ENCODE measurements at places on chromosomes 5 and 9. TPM values are rescaled to one million over a fixed set of nuclear protein-coding genes. Genes with fewer than 3 reads are reported as not detected.

DNA sequence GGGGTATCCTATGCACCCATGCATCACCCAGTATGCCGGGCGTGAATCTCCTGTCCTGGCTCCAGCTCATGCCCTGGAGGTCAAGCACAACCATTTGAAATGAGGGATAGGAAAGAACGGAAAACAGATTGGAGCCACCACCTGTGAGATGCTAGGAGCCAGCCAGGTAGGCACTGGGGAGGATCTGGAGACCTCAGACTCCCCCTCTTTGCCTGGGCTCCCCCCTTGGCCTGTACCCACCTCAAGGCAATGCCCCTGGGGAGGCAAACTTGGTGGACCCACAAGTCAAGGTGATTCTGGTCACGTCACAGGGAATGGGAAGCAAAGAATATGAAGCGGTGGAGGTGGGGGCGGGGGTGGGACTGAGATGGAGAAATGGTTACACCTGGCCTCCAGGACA lies 92.6 kb downstream of the PAX5 start:
- H3K4me1 ChIP-seq, result no peaks in the 10 kb centered on the region
- no peak overlapping the region for H3K27ac ChIP-seq
- H3K36me3 ChIP-seq, result no peaks in the 10 kb centered on the region
- no peaks in the 10 kb centered on the region for H3K27me3 ChIP-seq
- no peak for DNase-seq

GRCh38 chr9:137534256-137535119 lies 15.7 kb downstream of the PNPLA7 start:
- H3K4me3 ChIP-seq, result no peak overlapping the region
- H3K27ac ChIP-seq, result no peak overlapping the region
- no peaks in the 10 kb centered on the region for H3K27me3 ChIP-seq
- no peaks in the 10 kb centered on the region for H3K36me3 ChIP-seq
- no peak for DNase-seq
- peaks cover 25% of the 10 kb centered on the region for H3K4me1 ChIP-seq

- H3K36me3 ChIP-seq, result no peaks in the 10 kb centered on the region
- no peaks in the 10 kb centered on the region for H3K4me1 ChIP-seq
- H3K27me3 ChIP-seq, result peaks cover 11% of the 10 kb centered on the region
Measured at GRCh38 chr9:98502976-98503325, 205.8 kb downstream of the GABBR2 start.

GRCh38 chr5:149273950-149274349 lies 2.3 kb downstream of the AFAP1L1 start:
- peaks cover 12% of the 10 kb centered on the region for H3K4me1 ChIP-seq
- no peaks in the 10 kb centered on the region for H3K36me3 ChIP-seq
- H3K4me3 ChIP-seq, result no peak overlapping the region
- H3K27me3 ChIP-seq, result peaks cover 34% of the 10 kb centered on the region

DNA sequence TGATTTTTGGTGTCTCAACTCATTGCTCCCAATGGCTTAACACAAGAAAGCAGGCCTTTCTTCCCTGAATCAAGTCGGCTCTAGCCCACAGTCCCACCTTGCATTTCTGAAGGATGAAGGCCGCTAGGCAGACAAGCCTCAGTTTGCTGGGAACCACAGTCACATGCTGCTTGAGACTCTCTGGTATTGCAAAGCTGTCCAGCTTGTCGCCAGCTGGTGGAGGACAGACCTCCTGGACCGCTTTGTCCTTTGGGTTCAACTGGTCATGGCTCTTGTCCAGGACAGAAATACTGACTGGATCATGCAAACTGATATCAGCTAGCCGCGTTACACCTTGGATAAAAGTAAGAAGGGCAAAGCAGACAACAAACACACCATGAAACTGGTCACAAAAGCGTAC lies 23.1 kb downstream of the DDX31 start:
- H3K27ac ChIP-seq, result no peak overlapping the region
- peaks cover 84% of the 10 kb centered on the region for H3K36me3 ChIP-seq
- DNase-seq, result no peak
- H3K4me3 ChIP-seq, result no peak overlapping the region

DNA sequence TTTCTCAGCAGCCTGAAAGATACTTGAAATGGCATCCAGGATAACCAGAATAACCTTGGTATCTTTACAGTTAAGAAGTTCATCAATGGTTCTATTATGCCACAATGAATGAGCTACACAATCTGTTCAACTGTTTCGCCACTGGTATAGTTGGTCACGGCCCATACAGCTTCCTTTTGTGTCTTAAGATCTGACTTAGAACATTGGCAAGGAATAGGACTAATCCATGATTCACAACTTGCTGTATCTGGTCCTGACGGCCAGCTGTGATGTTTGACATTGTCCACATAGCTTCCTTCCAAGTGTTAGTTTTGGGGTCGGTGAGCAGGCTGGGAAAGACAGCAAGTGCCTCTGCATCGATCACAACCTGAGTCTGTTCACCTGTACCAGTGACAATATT lies 113.3 kb upstream of the RAD23B start:
- H3K27me3 ChIP-seq, result no peaks in the 10 kb centered on the region
- no peaks in the 10 kb centered on the region for H3K36me3 ChIP-seq
- H3K4me3 ChIP-seq, result no peak overlapping the region
- no peaks in the 10 kb centered on the region for H3K4me1 ChIP-seq
- DNase-seq, result no peak

GRCh38 chr5:159049844-159050315 lies 49.8 kb downstream of the EBF1 start:
- no peak for DNase-seq
- no peak overlapping the region for H3K4me3 ChIP-seq
- peaks cover 4% of the 10 kb centered on the region for H3K4me1 ChIP-seq

- H3K4me3 ChIP-seq, result no peak overlapping the region
- no peaks in the 10 kb centered on the region for H3K36me3 ChIP-seq
- no peak for DNase-seq
- no peak overlapping the region for H3K27ac ChIP-seq
- H3K27me3 ChIP-seq, result no peaks in the 10 kb centered on the region
Measured at GRCh38 chr5:160280384-160281095, 31.8 kb downstream of the CCNJL start.

DNA sequence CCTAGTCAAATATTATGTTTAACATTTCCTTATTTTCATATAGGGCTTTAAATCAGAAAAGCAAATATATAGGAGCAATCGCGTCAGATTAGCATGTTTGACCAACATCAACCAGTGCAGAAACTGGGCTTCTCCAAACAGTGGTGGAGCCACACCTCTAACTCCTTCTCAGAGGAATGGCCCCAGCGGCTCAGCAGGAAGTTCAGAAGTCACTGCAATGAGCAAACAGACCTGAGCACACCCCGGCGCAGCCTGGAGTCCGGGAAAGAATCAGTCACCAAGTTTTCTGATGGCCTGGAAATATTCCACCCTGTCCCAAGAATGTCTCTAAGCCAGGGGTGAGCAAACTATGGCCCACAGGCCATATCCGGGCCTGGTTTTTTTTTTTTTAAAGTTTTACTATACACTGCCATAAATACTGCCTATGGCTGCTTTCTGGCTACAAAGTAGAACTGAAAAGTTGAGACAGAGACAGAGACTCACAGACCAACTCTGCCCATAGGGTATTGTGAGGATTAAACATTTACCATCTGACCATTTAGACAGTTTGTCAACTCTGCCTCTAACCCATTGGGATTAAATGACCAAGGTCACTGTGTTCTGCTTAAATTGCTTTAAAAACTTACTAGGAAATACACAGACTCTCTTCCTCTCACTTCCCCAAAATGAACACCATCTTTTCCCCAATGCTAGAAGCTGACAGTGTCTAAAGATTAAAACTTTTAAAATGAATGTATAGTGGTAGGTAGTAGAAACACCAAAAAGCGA lies 5.4 kb downstream of the GOLM1 start:
- H3K4me3 ChIP-seq, result no peak overlapping the region
- DNase-seq, result no peak
- no peak overlapping the region for H3K27ac ChIP-seq
- H3K27me3 ChIP-seq, result peaks cover 13% of the 10 kb centered on the region
- H3K36me3 ChIP-seq, result no peaks in the 10 kb centered on the region
- H3K4me1 ChIP-seq, result no peaks in the 10 kb centered on the region

- no peak overlapping the region for H3K27ac ChIP-seq
- no peaks in the 10 kb centered on the region for H3K4me1 ChIP-seq
- no peak overlapping the region for H3K4me3 ChIP-seq
Measured at GRCh38 chr9:2677915-2678889, 39.1 kb upstream of the KCNV2 start.

DNA sequence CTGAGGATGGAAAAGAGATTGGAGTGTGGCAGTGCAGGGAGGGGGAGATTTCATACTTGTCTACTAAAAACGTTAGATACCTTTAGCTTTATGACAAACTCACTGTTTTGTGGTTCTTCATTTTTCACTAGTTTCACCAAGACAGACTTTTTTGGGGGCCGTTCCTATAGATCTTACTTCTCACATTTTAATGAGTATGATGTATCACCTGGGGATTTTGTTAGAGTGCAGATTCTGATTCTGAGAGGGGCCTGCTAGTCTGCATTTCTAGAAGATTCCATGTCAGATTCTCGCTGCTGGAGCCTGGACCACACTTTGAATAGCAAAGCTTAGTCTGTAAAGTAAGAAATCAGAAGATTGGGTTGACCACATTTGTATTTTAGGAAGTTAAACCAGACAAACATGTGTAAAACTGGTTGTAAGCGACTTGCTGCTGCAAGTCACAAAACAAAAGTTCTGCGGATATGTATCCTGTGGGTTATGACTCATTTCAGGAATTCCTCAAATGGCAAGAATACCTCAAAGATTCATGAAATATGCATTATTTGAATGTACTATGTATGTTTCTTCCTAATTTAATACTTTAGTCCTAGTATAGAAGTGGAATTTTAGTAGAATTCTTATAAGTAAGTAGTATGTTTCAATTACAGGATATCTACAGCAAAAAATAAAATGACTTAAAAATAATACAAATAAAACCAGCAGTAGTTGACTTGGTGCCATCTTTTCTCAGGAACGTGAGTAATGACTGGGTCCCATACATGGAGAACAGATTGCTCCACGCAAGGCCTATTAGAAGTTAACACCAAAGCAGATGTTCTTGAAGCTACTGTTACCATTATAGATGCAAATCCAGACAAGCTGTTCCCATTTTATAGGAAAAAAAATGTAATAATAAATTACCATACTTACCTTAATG lies 27.8 kb downstream of the NFIL3 start:
- H3K4me3 ChIP-seq, result no peak overlapping the region
- no peak for DNase-seq
- H3K27ac ChIP-seq, result no peak overlapping the region
- peaks cover 3% of the 10 kb centered on the region for H3K4me1 ChIP-seq

GRCh38 chr5:6404129-6404528 lies 25.8 kb upstream of the MED10 start:
- H3K27me3 ChIP-seq, result peaks cover 9% of the 10 kb centered on the region
- H3K36me3 ChIP-seq, result no peaks in the 10 kb centered on the region
- no peak overlapping the region for H3K27ac ChIP-seq
- DNase-seq, result no peak

DNA sequence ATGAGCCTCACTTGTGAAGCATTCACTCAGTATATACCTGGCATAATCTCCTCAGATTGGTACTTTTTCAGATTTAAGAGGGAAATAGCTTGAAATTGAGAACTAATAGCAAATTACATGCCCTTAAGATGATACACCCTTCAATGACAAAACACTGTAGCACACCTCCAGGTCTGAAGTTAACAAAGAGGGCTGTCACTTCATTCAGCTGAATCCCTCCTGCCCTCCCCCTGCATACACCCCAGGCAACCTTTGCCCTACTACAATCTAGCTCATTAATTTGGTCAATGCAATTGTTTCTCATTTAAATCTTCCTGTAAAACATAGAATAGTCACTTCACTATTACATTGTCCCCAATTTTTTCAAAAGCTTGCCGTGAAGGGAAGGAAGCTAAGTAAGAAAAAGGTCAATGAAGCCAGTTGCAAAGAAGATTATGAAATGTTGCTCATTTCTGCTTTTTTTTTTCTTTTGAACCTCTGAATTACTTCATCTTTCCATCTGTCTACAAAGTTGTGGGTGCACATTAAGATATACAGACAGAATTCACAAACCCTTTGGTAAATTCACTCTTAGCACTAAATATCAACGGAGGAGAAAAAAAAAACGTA lies 294.8 kb upstream of the PTGER4 start:
- peaks cover 32% of the 10 kb centered on the region for H3K4me1 ChIP-seq
- H3K27me3 ChIP-seq, result no peaks in the 10 kb centered on the region
- DNase-seq, result no peak
- H3K27ac ChIP-seq, result no peak overlapping the region
- H3K36me3 ChIP-seq, result no peaks in the 10 kb centered on the region

- H3K36me3 ChIP-seq, result no peaks in the 10 kb centered on the region
- no peak overlapping the region for H3K27ac ChIP-seq
Measured at GRCh38 chr5:176618783-176619182, 8.8 kb upstream of the GPRIN1 start.

- H3K4me3 ChIP-seq, result no peak overlapping the region
- no peak for DNase-seq
- H3K4me1 ChIP-seq, result no peaks in the 10 kb centered on the region
- H3K36me3 ChIP-seq, result no peaks in the 10 kb centered on the region
Measured at GRCh38 chr5:33888587-33888986, 3.2 kb downstream of the ADAMTS12 start.

GRCh38 chr5:100623719-100624118 lies 88.5 kb downstream of the FAM174A start:
- no peak overlapping the region for H3K4me3 ChIP-seq
- no peaks in the 10 kb centered on the region for H3K27me3 ChIP-seq
- no peak overlapping the region for H3K27ac ChIP-seq
- no peak for DNase-seq
- no peaks in the 10 kb centered on the region for H3K4me1 ChIP-seq

DNA sequence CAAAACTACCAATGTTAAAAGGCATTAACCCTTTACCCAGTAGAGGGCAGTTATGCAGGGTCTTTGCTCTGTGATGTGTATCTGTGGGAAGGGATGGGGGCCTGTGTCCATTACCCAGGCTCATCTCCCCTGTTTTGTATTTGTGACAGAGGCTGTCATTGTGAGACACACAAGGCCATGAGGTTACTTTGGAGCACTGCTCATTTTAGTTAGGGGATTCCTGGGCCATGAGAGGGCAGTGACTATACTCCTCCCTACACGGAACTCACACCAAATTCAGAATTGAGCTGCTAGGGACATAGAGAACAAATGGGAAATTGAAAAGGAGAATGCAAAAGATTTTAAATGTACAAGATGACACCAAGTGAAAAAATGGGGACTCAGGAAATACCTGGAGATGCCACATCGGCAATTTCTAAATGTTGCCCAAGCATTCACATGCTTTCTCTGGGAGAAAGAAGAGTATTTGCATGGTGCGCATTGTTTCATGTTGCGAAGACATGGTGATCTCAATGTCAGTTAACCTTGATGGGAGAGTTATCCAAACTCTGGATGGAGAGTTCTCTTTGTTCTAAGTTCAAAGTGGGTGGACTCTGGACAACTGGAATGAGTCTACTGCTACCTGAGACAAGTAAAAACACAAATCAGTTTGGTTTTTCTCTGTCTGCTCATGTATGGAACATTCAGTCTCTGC lies 32.5 kb downstream of the C9orf152 start:
- H3K4me1 ChIP-seq, result peaks cover 8% of the 10 kb centered on the region
- DNase-seq, result no peak
- no peak overlapping the region for H3K27ac ChIP-seq
- H3K27me3 ChIP-seq, result no peaks in the 10 kb centered on the region
- H3K4me3 ChIP-seq, result no peak overlapping the region

The GABRA1 gene
- not detected for total RNA-seq

The OTP gene
- total RNA-seq, result not detected
